ENCODE measurements at places on chromosomes 2 and 18.

GRCh38 chr18:48732767-48733424 is 194.1 kb downstream of the CTIF start:
- no peak for DNase-seq

- DNase-seq: no peak
Observed at GRCh38 chr2:223055836-223056235, 3.8 kb downstream of the KCNE4 start.

DNA sequence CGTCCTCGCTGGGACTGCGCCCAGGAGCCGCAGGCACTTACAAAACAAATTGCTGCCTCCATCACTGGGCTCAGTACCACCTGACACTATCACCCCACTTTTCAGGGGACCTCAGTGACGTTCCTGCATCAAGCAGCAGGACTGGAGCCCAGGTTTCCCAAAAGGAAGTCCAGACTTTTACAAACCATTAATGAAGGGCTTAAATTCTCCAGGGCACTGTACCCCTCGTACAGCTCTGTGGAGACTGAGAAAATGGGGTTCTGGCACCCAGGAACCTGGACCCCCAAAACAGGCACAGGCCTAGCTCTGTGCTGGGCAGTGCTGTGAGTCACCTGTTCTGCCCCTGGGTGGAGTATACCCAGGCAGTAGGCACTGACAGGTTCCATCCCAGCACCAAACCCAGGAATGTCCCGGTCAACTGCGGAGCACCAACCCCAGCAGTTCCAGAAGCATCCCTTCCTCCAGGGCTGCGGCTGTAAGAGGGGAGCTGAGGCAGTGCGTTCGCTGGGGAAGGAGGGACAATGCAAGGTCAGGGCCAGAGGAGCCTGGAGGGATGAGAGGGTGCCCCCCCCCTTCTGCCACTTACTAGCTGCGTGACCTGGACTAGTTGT is 24.6 kb upstream of the NOTO start:
- no peak for DNase-seq

DNA sequence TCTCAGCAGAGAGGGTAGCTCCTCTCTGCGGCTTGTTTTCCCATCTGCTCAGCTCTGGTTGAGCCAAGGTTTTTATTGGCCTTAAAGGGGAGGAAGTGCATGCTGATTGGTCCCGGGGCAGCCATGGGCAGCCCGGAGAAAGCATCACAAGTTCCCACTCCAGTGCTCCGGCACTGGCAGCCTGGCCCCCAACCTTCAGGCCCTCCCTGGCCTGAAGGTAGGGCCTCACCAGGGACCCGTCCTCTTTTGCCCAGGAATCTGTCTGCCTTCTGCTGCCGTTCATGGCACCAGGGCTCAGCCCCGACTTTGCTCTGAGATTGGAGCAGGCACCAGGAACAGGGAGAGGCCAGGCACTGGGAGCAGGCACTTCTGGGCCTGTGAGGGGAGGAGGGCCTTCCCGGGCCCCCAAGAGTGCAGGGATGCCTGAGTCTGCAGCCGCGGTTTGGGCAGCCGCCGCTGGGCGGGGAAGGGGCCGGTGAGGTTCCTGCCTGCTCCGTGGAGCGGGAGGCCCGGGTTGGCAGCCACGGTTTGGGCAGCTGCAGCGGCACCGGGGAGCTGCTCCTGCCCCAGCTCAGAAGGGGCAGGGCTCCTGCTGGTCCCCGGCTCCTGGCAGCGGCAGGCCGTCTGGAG is 17.5 kb upstream of the ILKAP start:
- no peak for DNase-seq

DNA sequence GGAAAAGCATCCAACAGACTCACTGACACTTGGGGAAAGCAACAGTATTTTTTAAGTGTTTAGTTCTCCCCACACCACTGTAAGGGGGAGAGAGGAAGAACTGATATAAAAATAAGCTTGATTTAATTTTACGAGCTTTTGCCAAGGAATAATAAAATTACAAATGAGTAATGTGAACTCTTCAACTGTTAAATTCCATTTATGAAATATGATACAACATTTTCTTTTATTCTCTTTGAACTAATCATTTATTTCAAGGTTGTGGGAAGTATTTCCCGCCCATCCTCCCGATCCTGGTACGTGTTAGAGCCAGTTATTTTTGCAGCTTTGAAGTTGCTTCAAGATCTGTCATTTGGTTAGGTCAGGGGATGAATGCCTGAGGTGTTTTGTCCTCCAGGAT is 35.2 kb downstream of the WDPCP start:
- no peak for DNase-seq

DNA sequence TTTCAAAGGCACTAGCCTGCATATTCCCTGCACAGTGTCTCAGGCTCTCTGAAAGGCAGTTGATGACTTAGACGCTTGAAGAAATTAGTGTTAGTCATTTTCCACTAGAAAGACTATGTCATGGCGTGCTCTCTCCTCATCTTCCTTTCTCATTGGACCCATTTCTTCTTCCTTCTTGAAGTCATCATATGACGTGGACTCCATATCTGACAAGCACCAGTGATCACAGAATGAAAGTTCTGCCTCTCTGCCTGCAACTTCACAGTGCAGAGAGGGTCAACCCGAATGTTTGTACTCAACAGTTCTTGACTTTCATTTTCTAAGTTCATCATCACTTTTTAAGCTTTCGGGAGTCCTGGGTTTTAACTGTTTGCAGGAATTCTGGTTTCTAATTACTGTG is 63.7 kb upstream of the CYRIA start:
- DNase-seq: no peak
